Activated T-cell treated with anti-CD3 and anti-CD28 coated beads, Interleukin-2, amount 50 U/mL, for 1 hour (primary cell): ENCODE measurements at places on chromosomes 12 and 14.

- no peak for DNase-seq
Measured at GRCh38 chr12:101001669-101002068, 207.1 kb downstream of the ANO4 start.

DNA sequence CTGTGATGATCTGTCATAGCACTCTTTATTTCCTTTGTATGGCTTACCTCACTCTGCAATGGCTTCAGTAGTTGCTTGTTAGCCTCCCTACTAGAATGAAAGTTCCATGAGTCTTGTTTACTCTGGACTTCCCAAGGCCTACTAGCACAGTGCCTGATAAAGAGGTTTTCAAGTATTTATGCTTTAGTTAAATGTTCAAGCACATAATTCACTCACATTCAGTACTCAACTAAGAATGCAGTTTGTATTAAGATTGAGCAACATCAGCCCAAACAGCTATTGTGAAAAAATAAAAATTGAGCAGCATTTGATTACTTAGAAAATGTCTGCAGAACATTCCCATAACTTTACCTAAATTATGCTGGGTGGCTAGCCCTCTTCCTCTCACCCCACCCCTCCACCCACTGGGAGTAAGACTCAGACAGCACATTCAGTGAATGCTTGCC, 158.9 kb upstream of the AMIGO2 start:
- no peak for DNase-seq

- no peak for DNase-seq
Measured at GRCh38 chr12:118297284-118297683, 75.4 kb downstream of the TAOK3 start.

DNA sequence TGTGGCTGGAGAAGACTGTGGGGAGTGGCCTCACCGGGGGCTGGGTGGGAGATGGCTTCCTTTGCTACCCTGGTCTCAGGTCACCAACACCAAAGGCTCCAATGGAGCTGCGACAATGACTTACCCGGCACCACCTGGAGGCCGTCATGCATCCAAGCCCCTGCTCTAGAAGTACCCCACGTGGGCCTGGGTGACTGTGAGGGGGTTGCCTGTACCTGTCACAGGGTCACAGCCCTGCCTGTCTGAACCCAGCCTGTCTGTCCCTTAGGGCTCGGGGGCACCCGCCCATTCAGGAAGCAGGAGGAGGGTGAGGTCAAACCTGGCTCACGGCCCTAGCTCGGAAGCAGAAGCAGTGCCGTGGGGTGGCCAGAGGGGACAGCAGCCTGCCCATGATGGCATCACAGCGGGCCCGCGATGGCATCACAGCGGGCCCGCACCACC, 18.9 kb downstream of the ABCB9 start:
- no peak for DNase-seq

DNA sequence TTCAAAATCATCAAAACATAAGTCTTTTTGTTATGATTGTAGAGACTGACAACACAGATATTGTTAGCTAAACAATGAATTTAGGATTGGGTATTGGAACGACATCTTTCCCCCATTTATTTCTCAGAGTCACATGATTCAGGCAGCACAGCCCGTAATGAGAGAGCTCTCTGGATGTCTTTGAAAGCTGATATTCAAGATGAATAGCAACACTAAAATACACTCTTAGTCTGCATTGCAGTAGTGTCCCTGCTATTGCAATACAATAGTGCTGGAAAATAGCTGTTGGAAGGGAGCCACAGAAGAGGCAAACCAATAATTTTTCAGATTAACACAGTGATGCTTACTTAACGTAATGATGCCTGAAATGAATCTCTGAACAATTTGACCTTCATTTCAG, 9.9 kb downstream of the GTSF1 start:
- DNase-seq: no peak

DNA sequence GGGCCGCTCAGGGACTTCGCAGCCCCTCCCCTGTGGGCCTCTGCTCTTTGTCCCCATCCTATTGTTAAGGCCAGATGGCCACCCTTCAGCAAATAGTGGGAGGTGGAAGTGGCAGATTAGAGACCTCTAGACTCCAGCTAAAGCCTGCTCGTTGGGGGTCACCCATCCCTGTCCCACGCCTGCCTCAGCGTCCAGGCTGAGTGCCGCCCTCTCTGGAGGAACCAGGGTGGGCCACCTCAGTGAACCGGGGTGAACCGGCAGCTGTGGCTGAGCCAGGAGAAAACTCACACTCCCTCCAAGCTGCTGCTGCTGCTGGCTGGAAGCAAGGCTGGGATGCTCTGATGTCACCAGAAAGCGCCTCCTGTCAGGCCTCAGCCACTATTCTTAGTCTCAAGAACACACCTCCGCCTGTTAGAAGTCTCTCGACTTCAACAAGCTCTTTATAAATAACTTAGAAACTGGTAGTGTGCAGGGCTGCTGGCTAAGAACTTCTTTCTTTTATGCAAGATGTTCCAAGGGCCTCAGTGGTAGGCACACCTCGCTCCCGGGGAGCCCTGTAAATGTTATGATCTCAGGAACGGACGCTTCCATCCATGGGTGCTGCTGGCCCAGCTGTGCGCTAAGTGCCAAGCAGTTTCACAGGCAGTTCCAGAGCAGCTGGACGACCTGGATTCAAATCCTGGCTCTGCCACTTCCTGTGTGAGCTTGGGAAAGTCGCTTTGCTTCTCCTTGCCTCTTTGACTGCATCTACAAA, 19.8 kb upstream of the TESC start:
- DNase-seq: no peak
